Gastroesophageal sphincter (tissue), 4 donors: ENCODE measurements at places on chromosomes 11 and 22.

DNA sequence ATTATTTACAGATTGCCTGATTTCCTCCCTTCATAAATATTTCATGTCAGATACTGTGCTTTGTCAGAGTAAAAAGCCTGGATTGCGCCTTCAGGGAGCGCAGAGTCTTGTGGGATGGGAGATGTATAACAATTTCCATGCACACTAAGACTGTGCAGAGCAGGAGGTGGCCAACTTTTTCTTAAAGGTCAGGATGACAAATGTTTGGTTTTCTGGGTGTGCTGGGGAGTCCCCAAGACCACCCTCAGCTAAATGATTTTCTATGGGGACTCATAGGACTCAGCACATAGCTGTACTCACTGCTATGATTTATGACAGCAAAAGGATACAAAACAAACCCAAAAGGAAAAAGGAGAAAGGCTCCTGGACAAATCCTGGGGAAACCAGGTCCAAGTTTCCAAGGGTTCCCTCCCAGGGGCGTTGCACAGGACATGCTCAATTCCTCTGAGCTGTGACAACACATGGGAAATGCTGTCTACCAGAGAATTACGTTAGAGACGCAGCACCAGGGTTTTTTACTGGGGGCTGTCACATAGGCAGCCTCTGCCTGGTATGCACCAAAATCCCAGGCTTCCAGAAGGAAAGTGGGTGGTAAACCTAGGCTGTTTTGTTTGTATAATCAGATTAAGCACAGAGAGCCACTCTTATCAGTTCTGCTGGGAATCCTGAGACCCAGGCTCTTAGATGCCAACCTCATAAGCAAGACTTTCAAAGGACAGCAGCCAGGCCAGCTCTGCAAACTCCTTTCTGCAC, 59.1 kb downstream of the CSNK2A3 start:
- ATAC-seq = no peak

DNA sequence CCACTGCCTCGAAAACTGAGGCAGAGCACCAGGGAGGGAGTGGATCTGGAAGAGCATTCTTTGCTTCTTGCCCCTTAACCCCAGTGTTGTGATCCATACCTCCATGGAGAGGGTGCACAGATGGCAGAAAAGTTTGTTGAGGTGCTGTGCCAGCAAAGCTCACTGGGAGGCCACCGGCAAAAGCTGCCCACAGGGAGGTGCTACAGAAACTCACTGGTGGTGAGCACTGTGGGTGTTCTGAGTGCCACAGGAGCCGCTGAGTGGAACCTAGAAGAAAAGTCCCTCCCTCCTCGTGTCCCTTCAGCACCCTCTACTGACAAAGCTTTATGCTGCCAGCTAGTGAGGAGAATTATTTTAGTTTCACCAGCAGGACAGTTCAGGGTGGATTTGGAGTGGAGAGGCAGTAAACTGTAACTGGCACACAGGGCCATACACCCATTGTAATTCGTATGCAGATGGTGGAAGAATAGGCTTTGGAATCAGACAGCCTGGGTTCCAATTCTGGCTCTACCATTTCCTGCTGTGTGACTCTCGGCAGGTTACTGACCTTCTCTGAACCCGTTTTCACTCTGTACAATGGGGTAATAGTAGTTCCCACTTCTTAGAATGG, 84.6 kb downstream of the SWAP70 start:
- peak; percentile 86 for ATAC-seq

GRCh38 chr11:111633248-111633647, 31.0 kb downstream of the SIK2 start:
- ATAC-seq = no peak

DNA sequence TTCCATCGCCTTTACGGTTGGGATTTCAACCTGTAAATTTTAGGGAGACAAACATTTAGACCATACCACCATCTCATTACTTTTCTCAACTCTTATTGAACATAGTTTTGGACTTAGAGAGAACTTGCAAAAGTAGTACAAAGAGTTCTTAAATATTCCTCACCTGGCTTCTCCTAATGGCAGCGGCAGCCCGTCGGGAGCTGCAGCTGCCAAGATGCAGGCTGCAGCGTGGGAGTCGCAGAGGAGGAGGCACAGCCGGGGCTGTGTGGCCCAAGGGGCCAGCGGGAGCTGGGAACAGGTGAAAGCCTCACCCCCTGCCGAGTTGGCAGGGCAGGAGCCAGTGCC, 23.1 kb upstream of the RNASEH2C start:
- ATAC-seq = no peak

- no peak for ATAC-seq
Observed at GRCh38 chr22:49957826-49958365, 2.7 kb upstream of the PIM3 start.

DNA sequence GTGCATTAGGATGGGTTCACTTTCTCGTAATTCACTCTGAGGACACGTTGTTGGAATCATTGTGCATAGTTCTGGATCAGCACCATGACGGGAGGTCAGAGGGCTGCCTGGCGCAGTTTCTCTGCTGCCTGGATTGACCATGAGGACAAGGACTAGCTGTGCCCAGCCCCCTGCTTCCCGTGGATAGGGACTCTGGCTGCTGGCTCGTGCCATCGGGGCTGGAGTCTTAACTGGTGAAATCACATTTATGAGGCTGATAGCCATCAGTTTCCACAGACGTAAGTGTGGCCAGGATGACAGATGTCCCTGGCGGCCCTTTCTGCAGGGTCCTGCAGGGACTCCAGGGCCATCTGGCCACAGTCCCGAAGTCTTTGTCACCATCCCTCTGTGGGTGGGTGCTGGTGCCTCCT, 24.1 kb upstream of the GRAMD4 start:
- ATAC-seq = peak; percentile 45

DNA sequence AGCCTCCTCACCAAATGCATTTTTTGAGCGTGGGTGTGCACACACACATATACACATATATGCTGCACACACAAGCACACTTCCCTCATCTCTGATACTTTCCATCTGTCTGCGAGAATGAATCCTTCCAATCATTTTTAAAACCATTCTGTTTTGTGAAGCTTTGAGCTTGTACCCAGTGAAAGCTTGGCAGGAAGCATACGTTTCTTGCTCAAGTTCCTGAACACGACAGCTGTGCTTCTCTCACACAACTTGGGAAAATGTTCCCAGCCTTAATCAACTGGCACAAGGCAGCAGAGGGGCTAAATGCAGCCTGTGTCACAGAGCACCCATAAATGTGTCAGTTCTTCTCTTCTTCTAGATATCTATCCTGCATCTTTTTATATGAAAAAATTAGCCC, 524.0 kb upstream of the KIRREL3 start:
- ATAC-seq = no peak

DNA sequence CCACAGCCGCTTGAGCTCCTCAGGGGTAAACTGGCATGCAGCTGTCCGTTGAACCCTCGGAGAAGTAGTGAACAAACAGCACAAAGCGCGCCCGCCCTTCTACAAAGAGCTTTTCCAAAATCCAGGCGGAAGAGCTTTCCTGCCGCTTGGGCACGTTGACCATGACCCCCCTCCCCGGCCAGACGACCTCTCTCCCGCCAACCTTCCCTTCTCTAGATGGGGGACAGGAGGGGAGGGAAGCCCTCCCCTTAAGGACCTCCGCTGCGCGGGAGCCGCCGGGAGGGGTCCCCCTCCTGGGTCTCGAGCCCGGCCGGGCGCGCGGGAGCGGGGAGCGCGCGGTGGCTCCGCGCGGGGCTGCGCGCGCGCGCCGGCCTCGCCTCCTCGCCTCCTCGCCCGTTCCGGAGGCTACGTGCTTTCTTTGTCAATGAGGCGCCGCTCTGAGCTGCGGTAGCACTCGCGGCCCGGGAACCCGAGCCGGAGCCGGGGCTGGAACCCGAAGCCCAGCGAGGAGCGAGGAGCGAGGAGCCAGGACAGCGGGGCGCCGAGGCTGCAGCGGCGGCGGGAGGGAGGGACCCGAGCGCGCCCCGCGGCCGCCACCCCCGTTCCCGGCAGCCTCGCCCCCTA, 118.6 kb downstream of the HIPK3 start:
- no peak for ATAC-seq

- ATAC-seq = no peak
Observed at GRCh38 chr11:61357233-61357893, 4.3 kb downstream of the CYB561A3 start.

- ATAC-seq = no peak
Observed at GRCh38 chr11:111135778-111136570, 109.6 kb upstream of the POU2AF2 start.

DNA sequence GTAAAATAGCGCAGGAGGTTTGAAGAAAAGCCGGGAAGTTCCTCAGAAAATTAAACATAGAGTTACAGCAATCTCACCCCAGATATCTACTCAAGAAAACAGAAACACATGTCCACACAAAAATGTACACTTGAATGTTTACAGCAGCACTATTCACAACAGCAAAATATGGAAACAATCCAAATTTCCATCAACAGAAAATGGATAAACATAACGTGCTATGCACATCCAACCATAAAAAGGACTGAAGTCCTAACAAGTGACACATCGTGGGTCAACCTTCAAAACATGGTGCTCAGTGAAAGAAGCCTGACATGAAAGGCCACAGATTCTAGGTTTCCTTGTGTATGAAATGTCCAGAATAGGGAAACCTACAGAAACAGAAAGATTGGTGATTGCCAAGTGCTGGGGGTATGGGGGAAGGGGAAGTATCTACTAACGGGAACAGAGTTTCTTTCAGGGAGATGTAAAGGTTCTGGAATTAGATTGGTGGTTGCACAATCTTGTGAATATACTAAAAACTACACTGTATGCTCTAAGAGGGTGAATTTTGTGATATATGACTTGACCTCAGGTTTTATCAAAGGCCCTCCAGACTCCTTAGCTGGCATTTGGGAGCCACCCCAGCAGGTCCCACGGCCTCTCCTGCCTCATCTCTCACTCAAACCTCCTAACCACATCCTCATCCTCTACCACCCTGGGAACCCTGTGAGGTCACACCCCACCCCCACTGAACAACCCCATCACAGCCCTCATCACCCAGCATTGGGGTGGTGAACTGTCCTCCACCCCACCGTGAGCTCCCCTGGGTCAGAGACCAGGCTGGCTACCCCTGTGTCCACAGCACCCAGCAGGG, 69.2 kb upstream of the PRR5 start:
- ATAC-seq = no peak

DNA sequence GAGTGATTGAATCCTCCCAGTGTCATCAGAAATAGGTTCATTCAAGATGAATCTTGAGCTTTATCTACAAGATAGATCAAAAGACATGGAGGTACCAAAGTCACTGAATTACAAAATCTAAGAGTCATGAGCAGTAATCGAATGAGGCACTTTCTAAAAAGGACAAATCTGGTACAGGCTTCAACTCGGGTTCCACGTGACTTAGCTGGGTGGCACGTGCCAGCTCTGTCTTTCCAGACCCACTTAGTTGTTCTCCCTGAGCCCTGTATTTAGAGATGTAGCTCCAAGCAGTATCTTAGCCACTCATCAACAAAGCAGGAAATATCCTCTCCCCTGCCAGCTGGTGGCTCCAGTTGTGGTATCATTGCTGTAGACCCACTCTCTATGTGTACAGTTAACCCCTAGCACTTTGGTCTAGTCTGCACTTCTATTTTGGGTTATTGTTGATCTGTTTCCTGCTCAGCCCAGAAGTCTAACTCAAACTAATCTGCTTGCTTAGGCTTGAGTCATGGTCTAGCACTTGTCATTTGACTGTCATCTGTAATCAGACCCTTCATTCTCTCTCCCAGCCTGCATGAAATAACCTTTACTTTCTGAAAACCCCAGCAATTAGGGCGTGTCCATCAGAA, 528.7 kb downstream of the ETS1 start:
- no peak for ATAC-seq
